Karpas-422 (cell line): ENCODE measurements at places on chromosomes 5 and 9.

GRCh38 chr5:165209101-165209727 lies 1703.8 kb downstream of the MAT2B start:
- DNase-seq, result peak; percentile 62

DNA sequence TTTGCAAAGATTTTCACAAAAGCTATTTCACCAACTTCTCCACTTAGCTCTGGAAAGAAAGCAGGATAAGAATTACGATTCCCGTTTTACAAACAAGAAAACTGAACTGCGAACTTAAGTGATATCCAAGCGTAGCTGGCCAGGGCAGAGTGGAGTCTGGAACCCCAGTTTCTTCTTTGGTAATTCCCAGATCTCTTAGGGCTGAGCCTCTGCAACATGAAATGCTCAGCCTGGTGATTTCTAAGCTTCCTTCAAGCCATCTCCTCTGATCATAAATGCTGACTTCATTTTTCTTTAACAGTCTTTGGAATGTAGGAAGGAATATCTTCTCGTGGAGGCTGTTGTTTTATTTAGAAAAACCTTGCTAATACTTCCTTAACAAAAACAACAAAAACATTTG lies 620.0 kb downstream of the CCDC171 start:
- no peak for DNase-seq

- peak; percentile 85 for DNase-seq
Observed at GRCh38 chr5:169416583-169417196, 115.8 kb upstream of the SLIT3 start.

- no peak for DNase-seq
Observed at GRCh38 chr9:99573085-99573484, 248.6 kb upstream of the NR4A3 start.

DNA sequence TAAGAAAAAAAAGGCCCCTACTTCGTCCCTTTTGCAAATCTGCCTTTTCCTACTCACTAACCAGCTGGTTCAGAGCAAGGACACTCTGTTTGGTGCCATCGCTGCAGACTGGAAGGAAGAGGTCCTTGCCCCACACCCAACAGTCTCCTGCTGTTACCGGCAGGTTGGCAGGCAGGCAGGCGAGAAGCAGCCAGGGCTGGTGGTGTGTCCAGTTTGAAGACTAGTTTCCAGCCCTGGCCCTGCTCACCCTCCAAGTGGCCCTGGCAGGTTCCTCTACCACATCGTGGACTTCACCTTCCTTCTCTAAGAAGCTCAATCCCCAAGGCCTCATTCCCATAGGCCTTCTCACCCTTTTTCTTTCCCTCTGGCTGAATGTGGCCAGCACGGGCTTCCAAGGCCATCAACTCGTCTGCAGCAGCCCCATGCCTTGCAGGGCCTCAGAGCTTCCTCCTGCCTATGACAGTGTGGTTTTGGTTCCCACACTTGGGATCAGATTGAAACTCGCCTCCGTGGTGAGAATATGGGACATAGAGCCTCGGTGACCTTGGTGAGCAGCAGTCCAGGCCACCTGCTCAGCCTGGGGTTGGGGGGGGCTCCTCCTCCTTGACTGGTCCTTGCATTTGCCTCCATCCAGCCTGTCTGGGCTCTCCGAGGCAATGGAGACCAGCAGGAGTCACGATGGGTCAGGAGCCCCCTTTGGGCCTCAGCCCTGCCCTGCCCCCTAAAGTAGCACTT lies 22.9 kb downstream of the TGFBI start:
- no peak for DNase-seq

DNA sequence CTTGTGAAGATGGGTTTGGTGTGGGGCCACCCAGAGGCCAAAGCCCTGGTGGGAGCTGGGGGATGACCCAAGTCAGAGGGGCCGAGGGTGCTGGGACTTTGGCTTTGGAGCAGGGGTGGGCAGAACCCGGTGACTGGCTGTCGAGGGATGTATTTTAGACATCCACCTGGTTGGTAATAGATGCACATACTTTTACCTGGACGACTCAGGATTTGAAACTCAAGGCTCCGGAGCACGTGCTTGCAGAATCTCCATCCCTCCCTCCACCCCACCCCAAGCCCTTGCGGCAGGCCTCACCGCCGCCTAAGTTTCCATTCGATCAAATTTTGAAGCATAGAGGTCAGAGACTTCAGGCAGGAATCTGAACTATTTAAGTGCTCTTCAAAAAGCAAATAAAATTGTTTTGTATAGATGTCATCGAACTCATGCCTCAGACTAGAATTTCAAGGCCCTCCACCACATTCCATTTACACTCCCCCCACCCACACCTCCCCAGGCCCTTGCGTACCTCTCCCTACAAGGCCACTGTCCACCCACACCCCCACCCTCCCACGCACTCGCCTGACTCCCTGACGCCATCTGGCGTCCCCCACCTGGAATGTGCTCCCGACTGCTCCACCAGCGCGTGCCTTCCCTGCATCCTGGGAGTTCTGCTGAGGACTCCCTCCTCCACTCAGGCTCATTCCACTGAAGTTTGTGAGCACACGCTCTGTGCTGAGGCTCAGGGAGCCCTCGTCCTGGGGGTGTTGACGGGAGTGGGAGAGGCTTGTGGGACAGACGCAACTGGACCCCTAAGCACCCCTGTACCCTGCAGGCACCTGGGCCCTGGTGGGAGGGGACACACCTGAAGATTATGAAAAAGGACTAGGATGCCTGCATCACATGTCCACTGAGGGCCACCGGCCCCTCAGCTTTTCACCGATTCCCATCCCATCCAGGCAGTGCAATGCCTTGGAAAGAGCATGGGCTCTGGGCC lies 56.4 kb upstream of the RPL26L1 start:
- no peak for DNase-seq

GRCh38 chr9:5278486-5278885 lies 26.0 kb downstream of the RLN2 start:
- DNase-seq, result peak; percentile 40

DNA sequence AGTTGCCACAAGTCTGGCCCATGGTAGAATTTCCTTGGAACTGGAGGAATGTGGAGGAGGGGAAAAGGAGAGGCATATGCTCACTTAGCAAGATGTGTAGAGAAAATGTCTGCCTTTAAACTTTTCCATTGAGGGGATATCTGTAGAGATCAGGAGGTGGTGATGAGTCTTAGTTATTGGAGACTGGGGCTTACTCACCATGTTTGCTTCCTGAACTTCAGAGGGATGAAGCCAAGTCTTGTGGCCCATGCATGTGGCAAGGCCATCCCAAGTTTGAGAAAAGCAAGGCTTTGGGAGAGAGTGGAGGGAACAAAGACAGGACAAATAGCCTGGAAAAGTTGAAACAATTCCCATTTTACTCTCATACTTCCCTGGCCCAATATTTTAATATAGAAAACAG lies 124.5 kb downstream of the GDNF start:
- no peak for DNase-seq

DNA sequence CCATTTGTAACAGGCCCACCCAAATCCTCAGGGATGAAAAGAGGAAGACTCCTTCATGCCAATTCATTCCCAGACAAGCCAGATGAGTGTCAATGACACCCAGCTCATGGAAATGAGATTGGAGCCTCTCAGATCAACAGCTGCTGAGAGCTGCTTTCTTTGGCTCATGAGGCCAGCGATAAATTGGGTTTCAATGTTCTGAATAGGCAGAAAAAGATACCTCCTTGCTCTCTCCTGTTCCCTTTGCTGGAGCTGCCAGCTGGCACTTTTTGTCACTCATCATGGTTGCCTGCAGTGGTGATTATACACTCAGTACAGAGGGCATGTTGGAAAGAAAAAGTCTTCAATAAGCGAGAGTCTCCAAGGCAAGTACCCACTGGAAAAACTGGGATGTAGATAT lies 47.1 kb downstream of the SH3RF2 start:
- no peak for DNase-seq

GRCh38 chr9:13567833-13568232 lies 288.3 kb upstream of the MPDZ start:
- no peak for DNase-seq

- no peak for DNase-seq
Observed at GRCh38 chr9:2050236-2050635, 35.1 kb downstream of the SMARCA2 start.

DNA sequence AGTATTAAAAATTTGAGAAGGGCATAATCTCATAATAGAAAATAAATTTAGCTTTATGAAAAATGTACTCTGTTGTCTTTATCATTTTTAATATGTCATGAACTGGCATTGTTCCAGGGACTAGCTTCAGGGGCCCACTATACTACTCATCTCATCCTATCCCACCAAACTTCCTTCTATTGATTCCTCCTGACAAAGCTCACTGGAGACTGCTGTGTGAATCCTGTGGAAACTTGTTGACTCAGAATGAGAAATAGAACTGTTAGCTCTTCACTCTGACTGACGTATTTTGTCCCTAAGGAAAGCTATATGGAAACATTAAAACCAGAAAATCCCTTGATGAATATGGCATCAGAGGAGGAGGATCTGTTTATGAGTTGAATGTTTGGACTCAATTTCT lies 29.8 kb upstream of the BNIP1 start:
- no peak for DNase-seq

DNA sequence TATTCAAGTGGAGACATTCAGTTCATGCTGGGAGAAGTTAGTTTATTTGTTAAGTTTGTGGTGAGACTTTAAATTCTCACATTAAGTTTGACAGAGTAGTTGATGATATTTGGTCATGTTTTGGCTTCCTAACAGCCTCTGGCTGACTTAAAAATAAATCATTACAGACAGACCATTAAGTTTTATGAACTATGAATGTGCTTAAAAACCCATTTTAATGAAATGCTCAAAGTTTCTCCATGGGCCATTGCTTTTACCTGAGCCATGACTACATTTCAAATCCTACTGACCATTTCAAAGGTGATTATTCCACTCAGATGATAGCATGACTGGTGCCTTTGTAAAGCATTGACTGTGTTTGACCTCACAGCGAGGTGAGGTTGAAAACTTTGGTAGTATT lies 192.7 kb downstream of the LRRC70 start:
- DNase-seq, result no peak

GRCh38 chr9:93954434-93955061 lies 607 bp downstream of the BARX1 start:
- no peak for DNase-seq

DNA sequence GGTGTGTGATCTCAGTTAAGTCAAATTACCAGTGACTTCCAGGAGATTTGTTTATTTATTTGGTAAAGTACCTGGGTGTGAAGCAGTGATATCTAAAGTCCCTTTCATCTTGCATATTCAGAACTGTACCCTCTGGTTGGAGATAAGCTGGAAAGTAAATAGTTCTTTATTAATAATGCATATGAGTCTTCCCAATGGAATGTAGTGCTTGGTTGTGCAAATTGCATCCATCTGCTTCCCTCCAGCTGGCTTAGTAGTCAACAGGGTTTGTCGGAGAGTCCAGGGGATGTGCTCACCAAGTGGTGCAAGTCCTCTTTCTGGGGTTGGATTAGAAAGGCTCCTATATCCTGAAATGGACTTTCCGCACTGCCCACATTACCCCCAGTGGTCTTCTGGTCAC lies 42.0 kb downstream of the TRPM3 start:
- DNase-seq, result no peak

DNA sequence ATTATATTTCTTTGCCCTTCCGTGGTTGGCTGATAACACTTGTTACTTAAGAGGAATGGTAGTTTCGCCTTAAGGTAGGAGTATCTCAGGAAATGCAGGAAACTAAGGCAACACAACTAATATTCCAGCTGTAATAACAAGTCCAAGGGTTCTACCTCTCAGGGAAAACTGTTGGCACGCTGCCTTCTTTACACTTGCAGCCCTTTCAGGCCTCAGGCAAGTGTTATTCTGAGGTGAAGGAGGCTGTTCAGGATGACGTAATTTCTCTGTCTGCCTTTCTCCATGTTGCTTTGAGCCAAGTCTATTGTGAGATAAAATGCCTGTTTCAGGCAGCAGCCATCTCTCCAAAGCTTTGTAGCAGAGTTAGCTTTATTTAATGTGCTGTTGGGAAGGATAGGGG lies 38.0 kb downstream of the VCAN start:
- DNase-seq, result no peak
